ENCODE measurements at places on chromosomes 4 and X.

DNA sequence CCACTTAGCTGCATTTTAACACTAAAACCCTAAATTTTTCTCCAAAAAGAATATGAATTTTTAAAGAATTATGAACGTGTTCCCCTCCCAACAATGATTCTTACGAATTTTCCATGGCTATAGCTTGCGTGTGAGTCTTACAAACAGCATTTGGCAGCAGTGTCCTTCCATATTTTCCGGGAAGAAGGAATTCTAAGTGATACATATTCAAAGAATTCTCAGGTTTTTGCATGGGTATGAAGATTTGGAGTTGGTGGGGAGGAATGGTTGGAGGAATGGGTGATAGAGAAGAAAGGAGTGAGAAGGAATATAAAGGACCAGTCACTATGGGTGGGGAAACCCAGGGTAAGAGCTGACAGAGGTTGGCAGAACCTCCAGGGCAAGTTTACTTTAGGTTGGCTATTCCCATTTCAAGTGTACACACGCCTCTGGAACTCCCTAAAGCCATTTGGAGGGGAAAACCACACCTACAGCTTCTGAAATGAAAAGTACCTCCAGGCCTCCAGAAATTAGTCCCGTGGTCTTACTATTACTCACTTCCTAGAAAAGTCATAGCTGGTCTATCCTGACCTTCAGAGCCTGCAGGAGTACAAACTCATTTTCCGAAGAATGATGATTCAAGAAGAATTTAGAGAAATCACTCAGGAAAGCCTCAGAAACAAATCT is 420.8 kb upstream of the DIPK2B start:
- no peak for DNase-seq

GRCh38 chrX:84322083-84322827 is 134.3 kb upstream of the RPS6KA6 start:
- no peak for DNase-seq

DNA sequence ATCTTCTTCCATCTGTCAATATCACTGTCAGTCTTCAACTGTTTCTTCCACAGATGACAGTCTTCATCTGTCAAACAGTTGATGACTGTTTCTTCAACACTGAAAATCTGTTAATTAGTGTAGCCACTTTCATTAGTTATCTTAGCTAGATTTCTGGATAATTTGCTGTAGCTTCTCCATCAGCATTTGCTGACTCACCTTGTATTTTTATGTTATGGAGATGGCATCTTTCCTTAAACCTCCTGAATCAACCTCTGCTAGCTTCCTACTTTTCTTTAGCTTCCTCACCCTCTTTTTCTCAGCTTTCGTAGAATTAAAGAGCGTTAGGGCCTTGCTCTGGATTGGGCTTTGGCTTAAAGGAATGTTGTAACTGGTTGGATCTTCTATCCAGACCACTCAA is 25.1 kb downstream of the USP53 start:
- DNase-seq, result no peak

- no peak for DNase-seq
These were observed 97.8 kb downstream of the WFS1 start for GRCh38 chr4:6367371-6367851.

- no peak for DNase-seq
These were observed 79.0 kb downstream of the CPE start for GRCh38 chr4:165457793-165458192.

DNA sequence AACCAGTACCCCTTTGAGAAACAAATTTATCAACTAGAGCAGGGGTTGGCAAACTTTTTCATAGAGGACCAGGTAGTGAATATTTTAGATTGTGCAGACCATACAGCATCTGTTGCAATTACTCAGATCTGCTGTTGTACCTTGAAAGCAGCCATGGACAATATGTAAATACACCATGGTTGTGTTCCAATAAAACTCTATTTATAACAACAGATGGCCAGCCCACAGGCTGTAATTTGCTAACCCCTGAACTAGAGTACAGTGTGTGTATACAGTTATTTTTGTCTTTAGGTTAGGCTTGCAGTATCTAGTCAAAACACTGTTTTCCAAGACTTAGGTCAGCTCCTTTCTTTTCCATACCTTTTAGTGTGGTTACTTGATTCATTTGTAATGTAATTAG is 54.4 kb downstream of the PHKA1 start:
- DNase-seq, result no peak

GRCh38 chrX:87634361-87634760 is 116.8 kb downstream of the KLHL4 start:
- DNase-seq, result no peak

GRCh38 chr4:183443655-183444213 is 702 bp upstream of the CDKN2AIP start:
- DNase-seq, result no peak

DNA sequence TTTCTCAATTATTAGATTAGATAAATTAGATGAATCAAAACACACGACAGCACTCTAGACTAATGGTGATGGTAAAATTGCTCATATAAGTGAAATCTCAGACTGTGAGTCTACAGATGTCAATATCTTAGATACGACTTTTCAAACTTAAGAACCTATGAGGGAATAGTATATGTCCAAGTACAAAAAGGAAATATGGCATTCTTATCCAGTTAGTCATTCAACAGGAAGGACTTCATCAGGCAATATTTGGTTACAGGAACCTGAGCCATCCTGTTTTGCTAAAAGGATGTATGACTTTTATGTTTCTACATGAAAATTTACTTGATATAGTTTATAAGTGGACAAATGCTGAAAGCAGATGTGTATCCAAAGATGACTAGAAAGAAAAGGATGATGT is 107.0 kb downstream of the CT47B1 start:
- DNase-seq, result no peak

DNA sequence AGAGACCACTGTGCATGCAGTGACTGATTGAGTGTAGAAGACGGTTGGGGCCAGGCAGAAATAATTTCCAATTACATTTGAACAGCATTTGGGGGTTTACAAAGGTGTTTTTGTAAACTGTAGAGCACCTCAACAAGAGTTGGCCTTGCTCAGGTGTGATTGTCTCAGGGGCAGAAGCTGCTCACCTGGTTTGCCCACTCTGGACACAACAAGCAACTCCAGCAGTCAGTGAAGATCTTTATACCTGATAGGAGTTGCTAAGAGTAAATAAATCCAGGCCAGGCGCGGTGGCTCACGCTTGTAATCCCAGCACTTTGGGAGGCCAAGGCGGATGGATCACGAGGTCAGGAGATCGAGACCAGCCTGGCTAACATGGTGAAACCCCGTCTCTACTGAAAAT is 221.3 kb downstream of the RAB28 start:
- DNase-seq, result no peak

DNA sequence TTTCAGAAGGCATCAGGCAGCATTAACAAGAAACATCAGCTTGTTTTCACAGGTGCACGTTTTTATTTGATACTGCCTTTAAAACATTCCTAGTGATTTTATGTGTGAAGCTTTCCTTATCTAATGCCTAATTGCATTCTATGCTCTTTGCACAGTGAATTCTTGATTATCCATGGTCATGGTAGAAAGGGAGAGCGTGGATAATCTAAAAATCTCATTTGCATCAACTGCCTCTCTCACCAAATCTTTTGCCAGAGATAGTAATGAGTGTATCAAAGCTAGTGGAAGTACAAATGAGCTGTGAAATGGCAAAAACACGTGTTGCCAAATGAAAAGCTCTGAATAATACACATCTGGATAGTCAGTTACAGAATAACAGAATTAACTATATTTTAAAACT is 170.5 kb downstream of the NAA11 start:
- no peak for DNase-seq

DNA sequence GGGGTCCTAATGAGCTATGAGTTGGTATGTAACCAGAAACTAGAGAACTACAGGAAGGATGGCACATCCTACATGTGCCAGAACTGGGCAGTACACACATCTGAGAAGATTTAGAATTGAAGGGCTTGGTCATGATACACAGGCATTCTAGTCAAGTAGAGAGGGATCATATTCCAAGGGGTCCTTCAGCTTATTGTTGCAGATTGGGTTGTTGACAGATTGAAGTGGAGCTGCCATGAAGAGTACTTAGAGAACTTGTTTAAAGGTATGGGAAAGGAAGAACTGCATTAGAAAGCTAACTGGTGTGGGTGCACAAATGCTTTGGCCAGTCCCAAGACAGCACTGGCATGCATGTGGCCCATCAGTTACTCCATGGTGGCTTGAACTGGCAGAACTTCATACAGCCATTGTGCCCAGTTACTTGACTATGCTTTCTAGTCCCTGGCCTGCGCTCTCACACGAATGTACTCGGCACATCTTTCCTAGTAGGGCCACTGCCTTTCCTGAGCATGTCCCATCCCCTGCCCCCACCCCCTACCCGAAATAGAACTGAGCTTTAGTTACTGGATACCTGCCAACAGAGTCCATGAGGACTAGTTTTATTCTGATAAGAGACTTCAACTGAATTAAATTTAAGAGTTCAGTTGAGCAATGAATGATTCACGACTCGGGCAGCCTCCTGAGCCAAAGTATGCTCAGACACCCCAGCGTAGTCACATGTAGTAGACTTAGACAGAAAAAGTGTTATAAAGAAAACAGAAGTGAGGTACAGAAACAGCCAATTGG is 64.0 kb downstream of the CCNG2 start:
- DNase-seq, result no peak

DNA sequence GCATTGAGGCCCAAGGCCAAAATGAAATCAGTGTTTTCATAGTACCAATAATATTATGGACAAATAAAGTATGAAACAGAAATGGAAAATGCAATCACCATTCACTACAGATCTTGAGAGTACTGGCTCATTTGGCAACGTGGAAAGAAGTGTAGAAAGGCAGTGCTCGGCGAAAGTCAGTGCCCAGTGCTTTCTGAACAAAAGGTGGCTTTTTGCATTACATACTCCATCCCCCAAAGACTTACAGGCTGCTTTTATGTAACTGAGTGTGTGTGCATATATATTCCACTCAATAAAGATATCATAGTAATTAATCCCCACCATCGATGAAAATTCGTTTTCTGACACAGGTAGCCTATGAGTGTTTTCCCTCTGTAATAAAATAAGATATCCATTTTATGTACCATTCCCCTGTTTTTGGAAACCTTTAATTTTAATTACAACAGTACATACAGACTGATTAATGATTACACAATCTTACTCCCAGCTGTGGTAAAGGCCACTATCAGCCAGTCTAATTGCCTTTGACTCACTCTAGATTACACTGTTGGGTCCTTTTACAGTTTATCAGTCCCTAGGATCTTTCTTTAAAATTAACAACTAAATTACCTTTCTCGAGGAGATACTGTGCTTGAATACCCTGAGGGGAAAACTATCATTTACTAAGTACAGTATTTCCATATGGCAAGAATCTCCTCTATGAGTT is 65.9 kb downstream of the MAD2L1 start:
- no peak for DNase-seq

GRCh38 chr4:7842384-7843279 is 97.0 kb downstream of the AFAP1 start:
- DNase-seq, result no peak

GRCh38 chr4:14400307-14400706 is 602.0 kb upstream of the CPEB2 start:
- DNase-seq, result no peak

- DNase-seq, result no peak
These were observed 128.0 kb downstream of the SNCA start for GRCh38 chr4:89708903-89709421.

DNA sequence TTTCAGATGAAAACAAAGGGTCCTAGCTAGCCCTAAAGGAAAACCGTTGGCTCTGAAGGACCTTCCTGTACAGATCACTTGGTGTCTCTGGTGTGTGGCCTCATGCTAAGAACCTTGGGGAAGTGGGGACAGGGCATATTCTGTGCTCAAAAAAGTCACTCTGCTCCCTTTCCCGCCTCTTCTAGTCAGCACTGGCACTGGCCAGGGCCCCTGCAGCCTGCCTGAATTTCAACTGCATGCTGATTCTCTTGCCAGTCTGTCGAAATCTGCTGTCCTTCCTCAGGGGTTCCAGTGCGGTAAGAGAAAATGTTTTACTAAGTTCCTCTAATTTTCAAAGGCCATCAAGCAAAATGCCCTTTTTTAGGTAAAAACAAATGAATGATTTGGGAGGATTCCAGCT is 3.4 kb downstream of the CYBB start:
- no peak for DNase-seq

GRCh38 chr4:85372966-85373365 is 102.0 kb upstream of the ARHGAP24 start:
- no peak for DNase-seq

DNA sequence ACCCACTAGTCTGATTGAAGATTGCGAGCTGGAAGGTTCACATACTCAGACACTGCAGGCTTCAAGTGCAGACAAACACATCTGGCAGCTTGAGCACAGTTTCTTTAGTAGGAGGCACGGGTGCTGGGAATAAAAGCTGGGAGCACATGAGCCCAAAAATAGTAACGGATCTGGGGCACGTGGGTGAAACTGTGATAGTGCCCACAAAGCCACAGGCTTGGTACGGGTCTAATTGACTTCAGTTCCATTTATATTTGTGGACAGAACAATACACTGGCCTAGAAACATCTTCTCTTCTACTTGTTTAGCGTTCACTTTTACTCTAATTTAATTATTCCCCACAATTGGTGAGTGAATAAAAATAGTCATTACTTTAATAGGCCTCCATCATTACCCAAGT is 2370.7 kb downstream of the PCDH7 start:
- DNase-seq, result no peak

DNA sequence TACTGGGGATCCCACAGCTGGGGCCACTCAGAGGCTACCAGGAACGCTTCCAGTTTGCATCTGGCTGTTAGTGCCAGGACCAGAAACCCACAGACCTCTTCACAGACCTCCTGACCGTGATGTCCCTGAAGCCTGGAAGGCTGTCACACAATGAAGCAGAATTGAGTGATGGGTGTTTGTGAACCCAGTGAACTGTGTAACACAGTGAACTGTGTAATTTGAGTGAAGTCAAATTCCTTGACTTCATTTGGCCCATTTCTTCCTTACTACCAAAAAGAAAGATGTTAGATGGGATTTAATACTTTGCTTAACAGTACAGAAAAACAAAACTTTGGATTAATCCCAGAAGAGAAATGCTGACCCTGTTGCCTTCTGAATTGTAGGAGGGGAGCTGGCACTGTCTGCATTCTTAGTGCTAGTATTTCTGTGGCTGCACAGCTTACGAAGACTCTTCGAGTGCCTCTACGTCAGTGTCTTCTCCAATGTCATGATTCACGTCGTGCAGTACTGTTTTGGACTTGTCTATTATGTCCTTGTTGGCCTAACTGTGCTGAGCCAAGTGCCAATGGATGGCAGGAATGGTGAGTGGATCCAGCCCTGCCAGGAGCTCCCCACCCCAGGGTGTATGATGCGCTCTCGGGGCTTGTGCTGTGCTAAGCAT is 17.8 kb downstream of the SRD5A3 start:
- DNase-seq, result no peak

GRCh38 chr4:89514811-89515210 is 207.2 kb upstream of the GPRIN3 start:
- no peak for DNase-seq

DNA sequence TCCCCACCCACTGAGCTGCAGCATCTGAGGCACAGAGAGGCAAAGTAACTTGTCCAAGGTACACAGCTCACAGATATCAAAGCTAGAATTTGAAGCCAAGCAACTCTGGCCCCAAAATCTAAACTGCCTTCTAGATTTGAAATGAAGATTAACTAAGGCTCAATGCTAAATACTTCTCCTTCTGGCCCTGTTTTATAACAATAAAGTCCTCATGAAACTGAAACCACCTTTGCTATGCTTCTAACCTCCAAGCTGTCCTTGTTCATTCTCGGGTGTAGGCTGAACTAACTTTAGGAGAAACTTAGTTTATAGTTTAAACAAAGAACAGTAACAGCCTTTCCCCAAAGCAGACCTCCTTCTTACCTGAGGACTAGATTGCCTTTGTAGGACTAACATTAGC is 93.6 kb downstream of the DCTD start:
- peak; percentile 48 for DNase-seq
